ENCODE measurements at places on chromosomes 4 and X.

- DNase-seq: no peak
These were observed 414.4 kb downstream of the ARHGAP24 start for GRCh38 chr4:85889314-85889713.

DNA sequence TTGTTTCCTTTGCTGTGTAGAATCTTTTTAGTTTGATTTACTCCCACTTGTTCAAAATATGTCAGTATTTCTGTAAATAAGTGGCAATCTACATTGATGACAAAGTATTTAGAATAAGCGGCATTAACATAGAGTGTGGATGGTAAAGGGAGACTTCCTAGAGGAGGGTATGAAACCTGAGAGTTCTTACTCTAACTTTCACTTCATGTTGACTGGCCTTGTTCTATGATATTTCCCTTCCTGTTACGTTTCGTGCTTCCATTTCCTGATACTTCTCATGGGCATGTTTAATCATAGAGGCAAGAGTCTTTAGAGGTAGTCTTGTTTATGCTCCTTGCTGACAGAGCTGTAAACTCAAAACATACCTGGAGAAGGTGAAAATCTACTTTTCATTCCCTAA, 408.9 kb downstream of the GLUD2 start:
- DNase-seq: no peak

DNA sequence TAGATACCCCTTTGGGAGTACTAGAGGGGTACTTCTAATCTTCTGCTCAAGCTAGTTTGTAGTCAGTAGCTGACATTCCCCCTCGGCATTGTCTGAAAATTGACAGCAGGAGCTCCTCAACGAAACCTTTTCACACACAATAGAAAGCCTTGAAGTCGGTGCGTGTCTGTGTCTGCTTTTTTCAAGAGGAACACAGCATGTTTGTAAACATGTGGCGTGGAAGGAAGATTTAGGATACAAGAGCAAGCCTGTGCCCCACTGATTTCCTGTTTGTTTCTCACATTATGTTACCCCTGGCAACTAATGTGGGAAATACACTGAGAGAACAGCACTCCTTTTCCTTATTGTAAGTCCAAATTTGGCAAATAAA, 252.6 kb downstream of the ANKRD50 start:
- DNase-seq: peak; percentile 10

- DNase-seq: no peak
These were observed 132.0 kb upstream of the ATP6AP2 start for GRCh38 chrX:40448793-40449192.

- no peak for DNase-seq
These were observed 223.4 kb downstream of the VEGFC start for GRCh38 chr4:176569301-176569700.

- DNase-seq: no peak
These were observed 290.4 kb downstream of the GLUD2 start for GRCh38 chrX:121337816-121338215.

GRCh38 chr4:31662951-31663350, 942.8 kb downstream of the PCDH7 start:
- DNase-seq: no peak

- DNase-seq: no peak
These were observed 26.4 kb upstream of the LANCL3 start for GRCh38 chrX:37545066-37545465.

DNA sequence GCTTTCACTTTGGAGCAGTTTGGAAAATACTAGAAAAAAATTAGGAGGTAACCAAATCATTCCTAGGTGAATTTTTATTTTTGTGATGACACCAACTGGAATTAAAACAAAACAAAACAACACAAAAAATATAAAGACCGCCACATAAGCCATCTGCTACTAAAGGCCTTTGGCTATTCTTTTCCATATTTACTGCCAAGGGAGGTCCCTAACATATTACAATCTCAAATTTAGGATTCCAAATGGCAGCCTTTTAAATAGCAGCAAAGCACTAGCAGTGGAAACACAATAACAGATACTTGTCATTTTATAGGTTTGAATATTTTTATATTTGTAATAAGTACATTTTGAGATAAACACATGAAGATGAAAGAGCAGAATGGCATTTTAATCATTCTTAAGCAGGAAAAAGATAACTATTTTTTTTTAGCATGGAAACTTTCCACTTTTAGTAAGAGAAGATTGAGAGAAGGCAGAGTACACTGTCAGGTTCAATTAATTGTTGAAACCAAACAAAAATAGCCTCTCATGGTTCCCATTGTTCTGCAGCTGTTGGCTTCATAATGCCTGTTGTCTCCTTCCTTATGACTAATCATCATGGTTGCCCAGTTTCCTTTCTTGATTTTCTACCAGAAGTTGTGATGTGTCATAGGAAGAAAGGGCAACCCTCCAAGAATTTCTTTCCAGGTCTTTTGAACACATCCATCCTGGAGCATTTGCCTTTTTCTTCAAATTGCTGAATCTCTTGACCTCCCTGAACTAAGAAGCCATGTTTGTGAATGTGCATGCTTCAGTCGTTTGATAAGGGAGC, 219.0 kb upstream of the EMCN start:
- DNase-seq: peak; percentile 67
